Kidney tubule cell (primary cell): ENCODE measurements at places on chromosomes 3 and 15.
A peak's percentile ranks its signal among the peaks of the same experiment; 100 is the strongest.

GRCh38 chr3:197023241-197023997, 6.2 kb downstream of the MELTF start:
- peak; percentile 92 for DNase-seq

DNA sequence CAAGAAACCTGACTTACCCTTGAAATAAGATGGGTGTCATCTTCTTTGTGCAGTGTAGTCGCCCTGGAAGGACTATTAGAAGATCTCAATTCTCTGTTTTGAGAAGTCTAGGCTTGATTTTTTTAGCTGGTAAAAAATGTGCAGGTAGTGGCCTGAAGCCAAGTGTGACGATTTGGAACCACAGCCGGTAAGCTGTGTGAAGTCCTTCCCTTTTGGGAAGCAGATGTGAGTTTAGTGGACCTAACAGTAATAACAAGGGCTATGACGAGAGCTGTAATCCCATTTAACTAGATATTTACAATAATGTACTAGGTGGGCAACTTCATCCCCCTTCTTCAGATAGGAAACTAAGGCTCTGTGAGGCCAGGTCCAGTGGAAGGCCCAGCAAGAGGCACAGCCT, 81.7 kb upstream of the MYZAP start:
- peak; percentile 30 for DNase-seq

GRCh38 chr3:116118475-116119169, 326.7 kb downstream of the LSAMP start:
- no peak for DNase-seq

DNA sequence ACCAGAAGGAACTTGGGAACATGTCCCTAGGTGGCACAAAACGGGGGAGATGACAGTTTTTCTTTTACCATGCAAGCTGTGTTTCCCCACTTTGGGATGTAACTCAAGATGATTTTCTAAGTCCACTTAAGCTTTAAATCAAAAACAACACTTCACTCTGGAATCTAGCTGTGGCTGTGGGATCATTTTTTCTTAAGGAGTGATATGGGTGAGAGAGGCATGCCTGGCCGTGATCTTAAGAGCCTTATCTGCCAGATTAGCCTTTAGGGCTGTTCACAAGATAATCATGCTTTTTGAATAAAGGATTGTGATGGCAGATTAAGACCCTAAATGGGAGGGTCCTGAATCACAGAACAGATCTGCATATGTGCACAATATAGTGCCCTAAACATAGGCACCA, 384.8 kb upstream of the SEMA6D start:
- no peak for DNase-seq

DNA sequence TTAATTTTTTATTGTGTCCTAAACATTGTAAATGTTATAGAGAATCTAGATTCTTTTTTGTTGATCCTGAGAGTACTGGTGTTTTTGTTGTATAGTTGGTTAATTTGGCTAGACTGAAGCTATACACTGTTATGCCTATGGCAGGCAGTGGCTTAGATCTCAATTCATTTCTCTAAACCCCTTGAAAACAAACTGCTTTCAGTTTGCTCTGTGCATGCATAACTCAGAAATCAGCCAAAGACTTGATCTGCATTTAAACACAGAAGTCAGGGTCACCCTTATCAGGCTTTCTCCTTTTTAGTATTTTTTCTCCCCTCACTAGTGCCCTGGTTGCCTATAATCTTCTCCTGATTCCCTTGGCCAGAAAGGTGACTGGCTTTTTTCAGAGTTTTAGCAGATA, 349.5 kb upstream of the MANF start:
- no peak for DNase-seq

DNA sequence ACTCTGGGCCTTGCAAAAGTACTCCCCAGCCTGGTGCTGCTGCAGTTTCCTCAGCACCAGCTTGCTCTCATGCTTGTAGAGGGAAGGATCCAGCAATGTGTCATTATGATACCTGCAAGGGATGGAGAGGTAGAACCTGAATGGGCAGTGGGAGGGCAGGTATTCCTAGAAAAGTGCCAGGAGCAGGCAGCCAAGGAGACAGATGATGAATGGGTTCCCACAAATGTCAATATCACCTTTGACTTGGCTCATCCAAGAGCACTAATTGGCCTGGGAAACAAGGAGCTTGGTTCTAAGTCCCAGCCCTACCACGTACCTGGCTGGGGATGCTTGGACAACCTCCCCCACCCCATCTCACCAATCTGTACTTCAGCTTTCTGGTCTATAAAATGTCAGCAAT, 9.4 kb downstream of the CILP start:
- no peak for DNase-seq

- DNase-seq = peak; percentile 45
These were observed 6.0 kb upstream of the TM2D3 start for GRCh38 chr15:101657968-101658784.

DNA sequence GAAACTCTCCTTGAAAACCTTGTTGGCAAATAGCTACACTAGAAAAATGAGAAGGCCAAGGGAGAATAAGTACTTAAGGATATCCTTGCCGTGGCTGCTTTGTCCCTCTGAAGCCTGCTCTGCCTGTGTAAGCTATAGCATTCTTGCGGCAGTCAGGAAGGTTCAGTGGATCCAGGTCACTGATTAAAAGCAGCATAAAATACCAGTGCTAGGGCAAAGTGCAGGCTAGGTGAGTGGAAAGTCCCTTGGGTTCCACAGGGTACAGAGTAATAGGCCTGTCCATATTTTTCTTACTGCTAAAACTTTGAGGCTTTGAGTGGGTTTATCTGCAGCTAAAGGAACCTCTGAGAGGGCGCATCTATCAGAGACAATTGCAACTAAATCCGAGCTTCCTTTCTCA, 10.3 kb downstream of the CXCR6 start:
- DNase-seq = no peak

- no peak for DNase-seq
These were observed 46.9 kb downstream of the ZIC4 start for GRCh38 chr3:147359177-147360050.

DNA sequence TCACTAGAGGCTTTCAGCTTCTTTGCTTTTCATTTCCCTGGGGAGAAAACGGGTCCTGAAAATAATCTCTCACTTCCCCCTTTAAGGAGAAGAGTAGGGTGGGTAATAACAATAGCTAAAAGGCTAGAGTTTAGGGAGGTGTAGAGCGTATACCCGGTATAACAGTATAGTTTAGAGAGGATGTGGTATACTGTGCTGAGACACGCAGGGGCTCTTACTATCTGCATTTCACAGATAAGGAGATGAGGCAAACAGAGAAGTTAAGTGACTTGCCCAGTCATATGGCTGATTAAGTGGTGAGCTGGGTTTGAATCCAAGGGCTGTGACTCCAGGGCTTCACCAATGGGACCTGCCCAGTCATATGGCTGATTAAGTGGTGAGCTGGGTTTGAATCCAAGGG, 15.0 kb upstream of the KCNMB3 start:
- no peak for DNase-seq

DNA sequence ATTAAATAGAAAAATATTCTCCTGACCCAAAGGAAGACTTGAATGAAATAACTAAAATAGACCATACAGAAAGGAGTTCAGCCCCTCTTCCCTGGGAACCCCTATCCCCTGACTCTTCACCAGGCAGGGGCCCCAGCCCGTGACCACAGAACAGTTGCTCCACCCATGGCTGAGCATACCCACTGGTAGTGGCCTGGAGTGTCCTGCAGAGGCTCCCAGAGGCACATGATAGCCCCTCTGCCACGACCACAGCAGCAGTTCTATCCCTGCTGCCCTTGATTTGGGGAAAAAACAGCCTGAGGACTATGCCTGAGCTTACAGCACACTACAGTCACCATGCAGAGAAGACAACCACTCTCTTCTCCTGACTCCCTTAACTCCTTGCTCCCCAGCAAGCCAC, 31.8 kb downstream of the TTC14 start:
- no peak for DNase-seq

DNA sequence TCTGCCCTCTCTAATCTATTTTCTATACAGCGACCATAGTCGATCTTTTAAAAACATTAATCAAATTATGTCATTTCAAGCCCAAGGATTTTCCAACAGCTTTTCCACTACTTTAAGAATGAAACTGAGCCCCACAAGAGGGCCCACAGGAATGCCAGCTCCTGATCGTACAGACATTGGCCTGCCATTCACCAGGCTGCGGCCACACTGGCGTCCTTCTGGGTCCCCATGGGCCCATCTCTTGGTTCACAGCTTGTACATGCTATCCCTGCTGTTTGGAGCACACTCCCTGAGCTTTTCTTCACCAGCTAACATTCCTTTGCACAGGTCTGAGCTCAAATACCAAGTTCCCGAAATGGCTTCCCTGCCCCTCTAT, 149.6 kb downstream of the MYLK start:
- DNase-seq = no peak
